ENCODE measurements at places on chromosomes 7 and 10.

GRCh38 chr10:11687357-11687771 is 54.8 kb upstream of the ECHDC3 start:
- DNase-seq = peak; percentile 74

DNA sequence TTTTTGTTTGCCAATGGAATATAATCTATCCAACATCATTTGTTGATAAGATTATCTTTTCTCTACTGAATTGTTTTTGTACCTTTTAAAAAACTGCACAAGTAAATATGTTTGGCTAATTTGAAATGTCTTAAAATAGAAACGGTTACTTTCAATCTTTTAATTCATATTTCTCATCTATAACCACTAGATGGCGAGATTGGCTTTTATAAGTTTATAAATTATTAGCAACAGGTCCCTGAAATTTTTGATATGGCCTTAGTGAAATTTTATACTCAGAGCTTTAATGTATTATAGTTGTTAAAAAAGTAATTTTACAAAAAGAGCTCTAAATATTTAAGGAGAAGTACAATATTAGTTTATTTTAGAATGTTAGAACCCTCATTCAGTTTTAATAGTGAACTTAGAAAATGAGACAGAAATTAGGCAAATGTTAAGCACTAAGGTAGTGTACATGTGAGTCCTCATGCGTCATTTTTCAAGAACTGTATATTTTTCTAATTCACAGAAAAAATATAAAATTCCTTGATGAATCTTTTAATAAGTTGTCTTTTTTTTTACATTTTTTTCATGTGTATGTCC is 592.5 kb downstream of the ARL4A start:
- no peak for DNase-seq

DNA sequence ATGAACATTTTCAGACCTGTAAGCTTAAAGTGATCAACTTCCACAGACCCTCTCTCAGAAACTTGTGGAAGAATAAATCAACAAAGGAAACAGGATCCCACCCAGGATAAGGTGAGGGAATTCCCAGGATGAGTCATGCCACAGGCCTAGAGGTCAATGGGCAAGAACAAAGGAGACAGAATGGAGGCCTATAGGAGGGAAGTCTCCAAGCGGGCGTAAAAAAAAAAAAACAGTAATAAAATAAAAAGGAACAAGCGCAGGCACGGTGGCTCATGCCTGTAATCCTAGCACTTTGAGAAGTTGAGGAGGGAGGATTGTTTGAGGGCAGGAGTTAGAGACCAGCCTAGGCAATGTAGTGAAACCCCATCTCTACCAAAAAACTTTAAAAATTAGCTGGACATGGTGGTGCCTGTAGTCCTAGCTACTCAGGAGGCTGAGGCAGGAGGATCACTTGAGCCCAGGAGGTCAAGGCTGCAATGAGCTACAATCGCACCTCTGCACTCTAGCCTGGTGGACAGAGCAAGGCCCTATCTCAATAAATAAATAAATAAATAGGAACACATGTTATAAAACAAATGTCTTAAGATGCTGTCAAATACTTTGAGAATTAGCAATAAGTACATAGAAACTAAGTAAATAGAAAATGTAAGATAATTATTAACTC is 8.4 kb downstream of the SORBS1 start:
- DNase-seq = no peak

DNA sequence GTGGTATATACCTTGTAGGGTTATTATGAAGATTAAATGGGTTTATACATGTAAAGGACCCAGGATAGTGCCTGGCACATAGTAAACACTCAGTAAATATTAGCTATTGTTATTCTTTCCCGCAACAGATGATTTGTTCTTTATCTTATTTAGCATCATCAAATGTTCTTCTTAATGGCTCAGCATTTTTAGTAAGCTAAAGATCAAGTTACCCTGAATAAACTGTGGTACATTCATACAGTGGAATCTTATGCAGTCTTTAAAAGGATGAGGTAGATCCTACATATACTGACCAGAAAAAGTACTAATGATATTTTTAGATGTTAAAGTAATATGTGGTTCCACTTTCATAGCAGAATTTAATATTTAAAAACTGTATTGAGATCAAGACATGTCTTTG is 65.4 kb downstream of the ST7 start:
- no peak for DNase-seq

GRCh38 chr10:89888321-89889070 is 187.1 kb downstream of the KIF20B start:
- DNase-seq = no peak

DNA sequence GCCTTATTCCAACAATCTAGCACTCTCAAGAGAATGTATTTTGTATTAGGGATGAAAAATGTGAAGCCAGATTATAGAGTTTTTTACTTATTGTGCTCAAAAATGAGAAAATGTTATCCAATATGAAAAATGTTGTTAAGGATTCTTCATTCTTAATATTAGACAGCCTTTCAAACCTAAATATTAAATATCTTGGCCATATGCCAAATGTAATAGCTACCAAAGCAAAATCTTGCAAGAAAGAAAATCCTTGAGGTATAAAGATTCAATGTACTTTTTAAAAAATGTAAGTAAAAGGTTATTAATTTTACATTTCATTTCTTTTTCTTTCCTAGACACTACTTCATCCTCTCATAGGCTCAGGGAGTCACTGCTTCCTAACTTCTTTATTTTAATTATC is 33.4 kb downstream of the MET start:
- no peak for DNase-seq

Measured in K562 (cell line).